ENCODE measurements at places on chromosomes 5 and 9.

DNA sequence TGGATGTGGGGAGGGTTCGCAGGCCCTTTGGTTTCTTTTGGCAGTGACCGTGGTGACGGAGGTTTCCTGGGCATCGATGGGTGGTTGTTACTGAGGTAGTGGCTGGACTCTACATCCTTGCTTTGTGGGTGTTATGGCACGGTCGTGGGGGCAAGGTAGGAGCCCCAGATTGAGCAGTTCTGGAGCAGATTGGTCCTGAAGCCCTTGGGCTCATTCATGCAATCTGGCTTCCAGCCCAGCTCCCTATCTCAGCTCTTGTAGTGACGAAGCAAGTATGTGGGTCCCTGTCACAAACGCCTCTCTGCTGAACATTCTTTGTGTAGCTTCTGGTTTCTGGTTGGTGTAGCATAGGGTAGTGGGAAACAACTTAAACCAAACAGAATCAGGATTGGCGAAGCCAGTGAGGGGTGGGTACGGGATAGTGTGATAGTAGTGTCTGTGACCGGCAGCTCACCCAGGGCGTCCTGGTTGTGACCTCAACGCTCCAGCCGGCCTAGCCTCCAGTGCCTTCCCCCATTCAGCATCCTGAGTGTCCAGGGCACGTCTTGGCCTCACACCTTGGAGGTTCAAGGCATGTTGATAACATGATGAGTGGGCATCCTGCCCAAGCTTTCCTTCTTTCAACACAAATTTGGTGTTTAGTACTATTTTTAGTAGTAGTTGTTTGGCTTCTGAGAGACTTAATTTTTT lies 2.9 kb downstream of the NDUFS6 start:
- DNase-seq = no peak

DNA sequence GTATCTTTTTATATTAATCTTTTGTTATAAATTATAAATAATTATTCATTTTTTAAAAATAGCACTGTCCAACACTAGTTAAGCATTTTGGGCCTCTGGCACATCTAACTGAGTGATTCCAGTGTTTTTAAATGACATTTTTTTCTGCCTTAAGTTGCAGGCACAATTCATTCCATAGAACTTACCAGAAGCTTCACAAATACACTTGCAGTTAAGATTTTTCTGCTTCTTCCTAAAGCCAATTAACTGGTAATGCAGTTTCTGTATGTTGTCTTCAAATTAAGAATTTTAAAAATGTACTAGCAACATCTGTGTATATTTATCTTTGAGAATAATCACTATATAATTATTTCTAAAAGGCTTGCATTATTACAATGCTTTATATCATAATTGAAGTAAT lies 11.2 kb upstream of the NFIB start:
- no peak for DNase-seq

DNA sequence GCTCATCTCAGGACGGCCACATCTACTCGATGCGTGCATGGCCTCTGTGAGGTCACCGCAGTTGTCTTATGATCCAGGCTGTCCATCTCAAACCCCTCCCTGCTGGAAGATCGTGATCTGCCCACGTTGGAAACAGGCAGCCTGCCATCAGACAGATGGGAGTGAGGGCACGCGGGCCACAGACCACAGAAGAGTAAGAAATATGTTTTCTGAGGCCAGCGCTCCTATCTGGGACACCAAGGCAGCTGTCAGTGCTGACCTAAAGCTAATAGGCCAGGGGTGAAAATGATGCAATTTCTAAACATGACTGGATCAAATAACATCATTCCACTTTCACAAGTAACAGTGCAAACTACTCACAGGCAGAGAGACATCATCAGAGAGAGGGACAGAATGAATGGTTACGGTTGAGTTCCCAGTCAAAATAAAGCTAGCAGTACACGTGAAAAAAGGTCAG lies 57.1 kb upstream of the CER1 start:
- no peak for DNase-seq

DNA sequence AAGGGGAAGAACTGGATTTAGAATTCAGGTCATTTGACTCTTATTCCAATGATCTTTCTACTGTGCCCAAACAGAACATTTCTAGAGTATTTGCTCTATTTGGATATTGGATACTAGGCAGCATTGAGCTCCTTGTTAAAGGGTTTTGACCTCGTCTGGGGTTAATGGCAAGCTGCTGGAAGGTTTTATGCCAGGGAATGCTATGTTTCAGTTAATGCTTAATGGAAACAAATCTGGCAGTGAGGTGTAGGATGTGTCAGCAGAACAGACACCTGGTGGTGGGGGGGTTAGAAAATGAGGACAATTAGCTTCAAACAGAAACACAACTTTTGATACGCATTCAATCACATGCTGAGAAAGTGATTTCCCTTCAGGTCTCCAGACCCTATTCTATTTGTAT lies 51.5 kb downstream of the AGXT2 start:
- DNase-seq = no peak

- DNase-seq = no peak
Observed at GRCh38 chr5:1965925-1966324, 83.2 kb upstream of the IRX4 start.

GRCh38 chr9:91089405-91090129 lies 272.2 kb downstream of the AUH start:
- DNase-seq = no peak

- no peak for DNase-seq
Observed at GRCh38 chr5:144092508-144092907, 78.0 kb downstream of the YIPF5 start.

DNA sequence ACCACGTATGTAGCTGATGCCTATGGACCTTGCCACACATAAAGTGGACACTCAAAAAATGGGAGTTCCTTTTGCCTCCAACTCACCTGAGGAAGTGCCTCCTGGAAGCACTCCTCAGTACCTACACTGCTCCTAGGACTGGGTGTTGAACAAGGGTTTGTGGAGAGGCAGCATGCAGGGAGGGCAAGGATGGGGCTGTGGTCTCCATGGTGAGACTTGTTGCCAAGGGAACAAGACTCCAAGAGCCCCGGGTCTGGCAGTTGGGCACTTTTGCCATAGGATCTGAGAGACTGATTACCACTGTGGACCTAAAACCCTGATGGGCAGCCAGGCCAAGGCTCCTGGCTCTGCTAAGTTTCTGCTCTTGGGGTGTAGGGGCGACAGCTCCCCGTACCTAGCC lies 6.9 kb upstream of the NR5A1 start:
- no peak for DNase-seq

- no peak for DNase-seq
Observed at GRCh38 chr5:1724822-1725602, 74.6 kb downstream of the MRPL36 start.

DNA sequence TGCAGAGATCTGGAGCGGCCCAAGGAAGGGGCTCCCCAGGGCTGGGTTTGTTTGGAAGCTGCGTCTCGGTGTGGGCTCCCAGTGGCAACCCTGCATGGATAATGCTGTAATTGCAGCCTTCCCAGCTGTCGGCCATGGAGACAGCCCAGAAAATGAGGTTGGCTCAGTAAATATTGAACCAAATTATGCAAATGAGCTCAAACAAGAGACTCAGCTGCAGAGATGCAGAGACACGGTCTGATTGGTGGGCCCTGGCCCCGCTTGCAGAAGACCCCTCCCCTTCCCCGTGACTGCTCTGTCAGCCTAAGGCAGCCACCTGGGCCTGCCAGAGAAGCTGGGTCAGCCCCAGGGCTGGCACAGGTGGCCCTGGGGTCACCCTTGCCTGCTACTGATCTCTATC lies 75.9 kb downstream of the RAD23B start:
- DNase-seq = no peak

- DNase-seq = no peak
Observed at GRCh38 chr9:19940811-19941535, 152.1 kb upstream of the SLC24A2 start.

DNA sequence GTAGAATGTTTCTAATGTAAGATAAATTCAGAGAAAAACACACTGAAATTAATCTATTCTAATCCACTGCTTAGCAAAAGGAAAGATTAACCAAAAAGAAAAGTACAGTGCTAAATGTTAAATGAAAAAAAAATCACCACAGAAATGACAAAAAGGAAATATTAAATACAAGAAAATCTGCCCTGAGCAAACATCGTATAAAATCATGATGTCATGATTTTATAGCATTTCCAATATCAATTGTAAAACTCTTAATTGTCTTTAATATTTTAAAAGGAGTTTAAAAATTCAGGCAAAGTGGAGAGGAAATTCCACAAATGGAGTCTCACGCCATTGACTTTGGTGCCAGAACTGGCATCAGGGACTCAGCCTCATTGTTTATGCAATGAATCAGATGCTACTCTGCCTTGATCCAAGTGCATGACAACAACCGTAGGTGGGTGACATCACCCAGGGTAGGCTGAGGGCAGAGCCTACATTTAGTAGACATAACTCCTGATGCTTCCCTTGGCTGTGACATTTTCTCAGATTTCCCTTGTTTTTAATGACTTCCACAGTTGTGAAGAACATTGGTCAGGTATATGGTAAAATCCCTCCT lies 696.8 kb downstream of the SEMA5A start:
- DNase-seq = no peak

DNA sequence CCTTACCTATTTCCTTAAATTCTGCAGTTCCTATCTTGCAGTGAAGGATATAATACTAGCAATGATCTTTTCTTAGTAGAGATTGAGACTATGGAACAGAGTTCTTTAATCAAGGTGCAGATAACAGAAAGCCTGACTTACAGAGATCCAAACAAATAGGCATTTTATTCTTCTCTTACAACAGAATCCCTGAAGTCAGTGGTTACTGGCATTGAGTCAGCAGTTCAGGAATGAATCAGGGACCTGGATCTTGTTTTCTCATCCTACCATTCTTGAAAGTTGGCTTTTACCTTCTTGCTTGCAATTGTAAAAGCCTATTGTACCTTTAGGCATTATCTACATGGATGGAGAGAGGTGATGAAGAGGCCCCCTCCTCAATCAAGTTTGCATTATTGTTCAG lies 47.5 kb upstream of the TLE4 start:
- no peak for DNase-seq

DNA sequence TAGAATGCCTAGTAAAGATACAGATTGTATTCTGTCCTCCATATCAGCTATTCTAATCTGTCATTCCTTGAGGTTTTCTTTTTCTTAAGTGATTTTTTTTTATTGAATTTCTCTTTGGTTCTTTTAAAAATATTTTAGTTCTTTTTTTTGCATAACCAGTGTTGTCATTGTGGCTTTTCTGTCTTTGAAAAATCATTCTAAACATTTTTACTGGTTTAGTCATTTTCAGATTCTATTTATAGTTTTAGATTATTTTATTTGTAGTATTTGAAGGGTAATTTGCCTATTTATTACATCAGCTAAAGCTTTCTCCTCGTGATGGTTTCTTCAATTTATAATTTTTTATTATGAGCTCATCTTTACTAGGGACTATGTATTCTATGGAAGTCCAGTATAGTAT lies 78.1 kb downstream of the NDUFAF2 start:
- no peak for DNase-seq

- DNase-seq = no peak
Observed at GRCh38 chr9:128406848-128407391, 13.7 kb upstream of the CERCAM start.

GRCh38 chr9:34552606-34552981 lies 29.8 kb upstream of the ENHO start:
- DNase-seq = no peak

Measured in hippocampal formation (tissue), 2 donors.